Heart right ventricle (tissue), 16 donors: ENCODE measurements at places on chromosomes 11 and 22. TPM values are rescaled to one million over a fixed set of nuclear protein-coding genes. Genes with fewer than 3 reads are reported as not detected.

The ACAT1 gene
- polyA plus RNA-seq = 167 TPM

The FOLR2 gene
- 10.8 TPM for polyA plus RNA-seq

The OR8G1 gene
- not detected for polyA plus RNA-seq

The GLYAT gene
- polyA plus RNA-seq = not detected

The DEUP1 gene
- polyA plus RNA-seq = not detected

The ANO5 gene
- 15.9 TPM for polyA plus RNA-seq
